ENCODE measurements at places on chromosomes 3 and 15.

- DNase-seq: no peak
These were observed 34.2 kb downstream of the PRTG start for GRCh38 chr15:55708720-55709119.

GRCh38 chr15:38531509-38531908 is 33.1 kb downstream of the RASGRP1 start:
- no peak for DNase-seq

DNA sequence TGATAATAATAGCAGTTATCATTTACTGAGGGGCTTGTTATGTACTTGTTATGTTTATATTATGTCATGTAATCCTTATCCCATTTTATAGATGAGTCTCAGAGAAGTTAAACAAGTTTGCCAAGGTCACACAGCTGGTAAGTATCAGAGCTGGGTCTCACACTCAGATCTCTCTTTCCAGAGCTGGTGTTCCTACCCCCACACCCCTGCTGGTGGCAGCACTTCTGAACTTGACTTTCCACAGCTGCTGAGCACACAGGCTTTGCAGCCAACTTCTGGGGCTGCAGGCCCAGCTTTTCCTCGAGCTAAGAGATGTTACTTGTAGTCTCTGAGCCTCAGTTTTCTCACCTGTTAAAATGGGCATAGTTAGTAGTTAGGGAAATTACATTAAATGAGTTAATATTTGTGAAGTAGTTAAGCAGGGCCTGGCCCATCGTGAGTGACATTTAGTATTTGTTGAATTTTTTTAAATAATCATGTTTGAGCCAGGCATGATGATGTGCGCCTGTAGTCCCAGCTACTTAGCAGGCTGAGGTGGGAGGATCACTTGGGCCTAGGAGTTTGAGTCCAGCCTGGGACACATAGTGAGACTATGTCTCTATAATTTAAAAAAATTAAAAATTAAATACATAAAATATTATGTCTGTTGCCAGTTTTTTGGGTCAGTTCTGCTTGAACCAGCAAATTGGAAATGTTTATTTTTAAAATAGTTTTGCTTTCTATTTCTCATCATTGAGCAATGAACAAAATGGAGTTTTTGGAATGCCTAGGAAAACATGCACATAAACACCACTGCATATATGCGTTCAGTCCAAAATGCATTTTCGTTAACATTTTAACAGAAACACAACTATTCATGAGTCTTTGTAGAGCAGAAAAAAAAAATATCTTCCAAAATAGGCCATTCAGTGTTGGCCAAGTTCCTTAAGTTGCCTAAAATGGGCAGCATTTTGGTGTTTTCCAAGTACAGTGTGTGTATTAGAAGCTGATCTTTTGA is 87.3 kb downstream of the SMAD6 start:
- DNase-seq: no peak

- DNase-seq: no peak
These were observed 243.5 kb downstream of the MFSD1 start for GRCh38 chr3:159045279-159045885.

DNA sequence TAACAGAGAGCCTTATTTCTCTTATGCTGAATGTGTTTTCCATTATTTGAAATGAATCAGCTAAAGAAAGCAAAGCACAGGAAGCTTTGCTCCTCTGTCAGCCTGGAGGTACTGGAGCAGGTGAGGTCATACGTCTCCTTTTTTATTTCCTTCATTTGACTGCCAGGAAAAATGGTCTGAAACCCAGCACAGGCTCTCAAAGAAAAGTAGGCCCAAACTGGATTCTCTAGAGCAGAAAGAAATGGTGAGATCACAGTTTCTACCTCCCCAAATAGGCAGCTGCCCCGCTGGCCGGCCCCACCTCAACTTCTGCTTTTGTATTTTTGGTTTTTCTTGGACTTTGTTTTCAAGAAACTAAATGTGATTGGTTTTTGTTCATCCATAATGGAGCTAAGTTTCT is 95.1 kb downstream of the RPL39L start:
- DNase-seq: no peak

DNA sequence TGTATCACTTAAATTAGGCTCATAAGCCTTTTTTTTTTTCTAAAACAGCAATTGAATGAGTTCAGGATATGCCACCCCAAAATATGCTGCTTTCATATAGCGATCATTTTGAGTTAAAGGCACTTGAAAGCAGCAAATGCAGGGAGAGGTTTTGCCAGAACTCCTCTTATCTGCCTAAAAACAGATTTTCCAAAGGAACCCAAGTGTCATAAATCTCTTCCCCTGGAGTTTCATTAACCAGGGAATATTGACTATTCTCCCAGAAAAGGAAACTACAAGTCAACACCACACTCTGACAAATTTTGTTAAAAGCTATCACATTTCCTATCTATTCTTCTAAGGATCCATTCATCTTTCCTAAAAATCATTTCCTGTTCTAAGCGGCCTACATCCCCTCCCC is 11.3 kb downstream of the DNAAF4 start:
- DNase-seq: no peak

GRCh38 chr15:91368611-91369010 is 268.6 kb downstream of the SV2B start:
- no peak for DNase-seq

GRCh38 chr3:156460206-156460611 is 94.7 kb downstream of the SSR3 start:
- DNase-seq: no peak

DNA sequence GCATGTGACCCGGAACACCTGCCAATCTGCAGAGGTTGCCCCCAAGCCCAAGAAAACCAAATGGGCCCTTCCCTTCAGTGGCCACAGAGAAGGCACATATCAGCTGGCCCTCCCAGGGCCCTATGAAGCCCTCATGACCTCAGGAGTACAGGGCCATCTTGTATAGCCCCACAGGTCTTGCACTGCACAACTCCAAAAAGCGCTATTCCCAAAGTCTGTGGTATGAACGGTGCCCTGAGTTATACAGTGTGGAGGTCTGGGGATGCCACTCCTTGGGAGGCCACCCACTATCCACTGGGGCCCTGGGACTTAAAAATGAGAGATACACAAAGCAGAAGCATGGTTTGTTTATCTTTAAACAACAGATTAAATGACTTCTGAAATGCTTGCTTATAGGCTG is 61.5 kb downstream of the CAPN7 start:
- DNase-seq: no peak

GRCh38 chr3:157261000-157261399 is 101.1 kb upstream of the CCNL1 start:
- DNase-seq: no peak
